LHCN-M2 (cell line): ENCODE measurements at places on chromosomes 16 and 17. TPM values are rescaled to one million over a fixed set of nuclear protein-coding genes. Genes with fewer than 3 reads are reported as not detected.

GRCh38 chr16:86761111-86762031 is 183.0 kb downstream of the FOXL1 start:
- DNase-seq, result peak; percentile 69

- no peak for DNase-seq
Measured at GRCh38 chr17:34051046-34051445, 204.0 kb upstream of the CCL2 start.

DNA sequence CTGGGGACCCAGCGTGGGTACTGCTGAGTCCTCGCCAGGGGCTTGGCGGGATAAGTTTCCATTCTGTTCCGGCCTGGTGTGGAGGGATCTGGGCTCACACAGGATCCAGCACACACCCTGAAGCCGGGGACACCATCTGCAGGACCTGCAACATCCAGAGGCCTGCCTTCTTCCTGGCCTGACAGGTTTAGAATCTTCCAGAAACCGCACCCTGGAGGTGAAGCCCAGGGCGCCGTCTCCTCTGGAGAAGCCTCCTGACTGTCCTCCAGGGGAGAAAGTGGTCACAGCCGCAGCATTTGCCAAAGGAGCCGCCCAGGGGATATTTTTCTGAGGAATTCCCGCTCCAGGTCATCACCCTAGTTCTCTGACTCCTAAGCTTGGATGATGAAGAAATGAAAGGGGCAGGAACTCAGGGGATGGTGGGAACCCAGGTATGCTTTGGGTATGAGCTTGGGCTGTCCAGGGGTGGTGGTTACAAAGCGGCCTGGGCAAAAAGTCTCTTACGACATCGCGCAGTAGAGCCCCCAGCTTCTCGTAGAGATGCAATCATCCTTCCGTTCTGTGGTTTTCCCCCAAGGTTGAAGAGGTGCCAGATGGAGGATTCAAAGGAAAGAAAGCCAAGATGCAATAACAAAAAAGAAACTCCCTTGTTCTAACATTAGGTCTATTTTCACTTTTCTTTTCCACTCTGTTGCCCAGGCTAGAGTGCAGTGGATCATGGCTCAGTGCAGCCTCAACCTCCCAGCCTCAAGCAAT is 9.1 kb upstream of the CRISPLD2 start:
- no peak for DNase-seq

- DNase-seq, result no peak
Measured at GRCh38 chr17:4872786-4873185, 26.6 kb upstream of the C17orf107 start.

The MEIOB gene
- total RNA-seq, result not detected in 2 replicates

DNA sequence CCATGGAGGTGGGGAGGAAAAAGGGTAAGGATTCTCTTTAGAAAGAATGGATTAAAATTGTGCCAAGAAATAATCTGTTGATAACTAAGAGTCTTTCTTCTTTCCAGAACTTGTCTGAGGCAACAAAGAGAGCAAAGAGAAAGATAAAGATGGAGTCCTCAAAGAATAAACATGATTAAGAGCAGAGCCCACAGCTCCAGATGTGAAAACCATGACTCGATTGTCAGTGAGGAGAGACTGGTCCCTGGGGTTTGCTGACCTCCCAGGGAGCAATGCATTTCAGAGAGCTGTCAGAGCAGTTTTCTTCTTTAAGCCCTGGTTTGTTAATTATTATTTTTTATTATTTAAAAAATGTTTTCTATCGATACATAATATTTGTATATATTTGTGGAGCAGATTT is 74.6 kb downstream of the TMEM100 start:
- DNase-seq, result peak; percentile 12

The MT1G gene
- total RNA-seq, result 1.9 TPM in 1 of 2 replicates, not detected in the other

DNA sequence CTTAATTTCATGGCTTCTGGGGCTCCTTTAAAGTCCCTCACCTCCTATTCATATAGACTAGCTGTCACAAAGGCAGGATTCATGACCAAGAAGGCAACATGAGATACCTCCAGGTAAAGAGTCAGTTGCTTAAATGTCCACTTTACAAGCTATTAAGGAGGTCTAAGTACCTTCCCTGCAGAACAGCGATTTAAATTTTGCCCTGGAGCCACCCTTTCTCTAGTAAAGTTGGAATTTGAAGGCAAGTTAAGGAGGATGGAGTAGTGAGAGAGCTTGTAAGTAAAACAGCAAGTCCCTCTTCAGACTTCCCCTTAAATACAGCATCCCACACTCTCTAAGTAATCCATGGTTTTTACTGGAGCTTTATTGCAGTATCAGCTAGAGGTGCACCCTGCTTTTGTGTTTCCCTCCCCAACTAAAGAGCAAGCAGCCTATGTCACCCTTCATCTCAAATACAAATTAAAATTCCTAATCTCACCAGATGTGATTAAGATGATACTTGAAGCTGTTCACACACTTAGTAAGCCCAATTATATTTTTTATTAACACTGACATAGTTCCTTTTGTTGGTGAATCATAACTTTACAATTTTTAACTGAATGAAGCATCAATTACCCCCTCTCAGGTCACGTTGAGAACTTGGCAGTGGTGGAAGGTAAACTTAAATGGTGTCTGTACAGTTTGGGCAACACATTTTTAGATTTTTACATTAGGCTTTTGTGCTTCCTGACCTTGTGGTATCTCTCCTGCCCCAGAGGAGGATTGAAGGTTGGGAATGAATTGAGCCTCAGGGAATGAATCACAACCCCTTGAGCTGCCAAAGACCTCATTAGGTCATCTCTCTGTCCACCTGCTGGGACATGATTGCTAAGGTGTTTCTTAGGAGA is 108.9 kb downstream of the TANGO6 start:
- DNase-seq, result peak; percentile 43

DNA sequence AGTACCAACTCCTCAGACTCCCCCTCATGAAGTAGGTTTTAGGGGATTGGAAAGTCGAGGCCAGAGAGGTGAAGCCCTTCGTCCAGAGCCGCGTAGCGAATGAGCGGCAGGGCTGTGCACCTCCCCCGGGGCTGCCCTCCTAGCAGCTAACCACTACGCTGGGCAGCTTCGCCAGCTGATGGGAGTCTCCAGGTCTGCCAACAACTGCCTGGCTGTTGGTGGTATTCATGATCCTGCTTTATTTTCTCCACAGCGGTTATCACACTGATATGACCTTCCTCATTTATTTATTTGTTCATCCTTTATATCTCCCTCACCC is 773 bp upstream of the NETO2 start:
- DNase-seq, result no peak
